ENCODE measurements at places on chromosomes 5 and 9.

- DNase-seq = peak; percentile 72
These were observed 10.5 kb upstream of the GALNT10 start for GRCh38 chr5:154179846-154180710.

- peak; percentile 65 for DNase-seq
These were observed 3.2 kb downstream of the SH3PXD2B start for GRCh38 chr5:172450861-172451695.

DNA sequence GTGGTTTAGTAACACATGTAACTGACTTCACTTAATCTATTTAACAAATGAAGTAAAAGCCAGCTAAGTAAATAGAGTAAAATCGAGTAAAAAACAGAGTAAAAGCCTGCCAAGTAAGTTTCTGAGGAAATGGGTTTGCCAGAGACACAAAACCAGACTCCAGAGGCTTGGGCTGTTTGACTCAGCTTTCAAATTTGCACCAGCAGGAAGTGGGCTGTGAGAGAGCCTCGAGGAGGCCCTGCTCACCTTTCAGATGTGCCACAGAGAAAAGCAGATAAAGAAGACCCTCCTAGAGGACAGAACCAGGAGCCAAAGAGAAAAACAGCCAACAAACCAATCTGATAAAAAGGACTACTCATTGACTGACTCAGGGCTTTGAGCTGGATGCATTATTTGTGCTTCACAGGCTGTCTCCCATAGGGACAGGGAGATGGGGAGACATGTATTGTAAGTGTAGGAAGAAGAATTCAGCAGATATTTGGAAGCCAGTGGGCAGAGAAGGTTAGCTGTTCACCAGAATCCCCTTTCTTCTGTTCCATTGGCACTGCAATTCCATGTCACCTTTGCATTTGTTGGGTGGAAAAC is 14.4 kb upstream of the AMACR start:
- peak; percentile 3 for DNase-seq

DNA sequence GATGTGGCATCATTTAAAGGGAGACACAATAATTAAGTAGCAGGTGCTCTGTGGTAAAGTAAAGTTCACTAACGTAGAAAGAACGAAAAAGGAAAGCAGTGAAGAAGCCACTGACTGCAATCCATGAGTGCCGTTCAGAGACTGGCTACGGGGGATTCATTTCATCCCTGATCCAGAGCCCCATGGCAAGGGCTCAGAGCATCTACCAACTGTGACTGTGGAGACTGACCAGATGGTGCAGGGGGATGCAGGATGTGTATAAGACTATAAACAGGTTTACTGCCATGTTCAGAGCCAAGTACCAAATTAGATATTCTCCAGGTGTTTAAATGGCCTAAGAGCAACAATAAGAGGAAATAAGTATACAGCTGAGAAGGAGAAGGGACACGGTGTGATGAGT is 47.7 kb downstream of the MARCHF11 start:
- DNase-seq = no peak

DNA sequence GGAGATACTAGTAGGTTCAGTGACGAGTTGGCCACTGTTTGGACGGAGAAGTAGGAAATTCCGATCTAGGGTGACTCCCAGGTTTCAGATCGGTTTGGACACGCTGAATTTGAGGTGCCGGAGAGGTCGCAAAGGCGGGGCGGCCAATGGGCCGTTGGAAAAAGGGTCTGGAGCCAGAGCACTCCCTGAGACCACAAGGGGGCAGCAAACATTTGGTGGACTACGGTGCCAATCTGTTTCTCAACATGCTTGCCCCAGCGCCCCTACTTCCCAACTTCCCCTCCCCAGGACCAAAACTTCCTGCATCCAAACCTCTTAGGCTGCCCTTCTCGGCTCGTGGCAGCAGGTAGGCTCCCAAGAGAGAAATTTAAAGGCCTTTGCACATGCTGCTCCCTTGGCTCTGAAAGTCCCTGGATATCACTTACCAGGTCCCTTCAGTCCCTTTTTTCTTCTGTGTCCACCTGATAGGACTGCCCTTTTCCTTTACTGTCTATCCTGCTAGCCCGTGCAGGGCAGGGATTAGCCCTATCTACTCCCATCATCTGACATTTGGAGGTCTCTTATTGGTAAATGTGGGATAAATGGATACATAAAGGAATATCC is 992 bp upstream of the RPP25L start:
- peak; percentile 80 for DNase-seq

- DNase-seq = no peak
These were observed 58.0 kb downstream of the GDA start for GRCh38 chr9:72207278-72207677.

GRCh38 chr9:14350754-14351153 is 36.8 kb upstream of the NFIB start:
- no peak for DNase-seq

- DNase-seq = no peak
These were observed 502.7 kb downstream of the NR2F1-AS1 start for GRCh38 chr5:93078082-93079038.

- DNase-seq = no peak
These were observed 182.2 kb downstream of the FSTL4 start for GRCh38 chr5:133430095-133430494.

DNA sequence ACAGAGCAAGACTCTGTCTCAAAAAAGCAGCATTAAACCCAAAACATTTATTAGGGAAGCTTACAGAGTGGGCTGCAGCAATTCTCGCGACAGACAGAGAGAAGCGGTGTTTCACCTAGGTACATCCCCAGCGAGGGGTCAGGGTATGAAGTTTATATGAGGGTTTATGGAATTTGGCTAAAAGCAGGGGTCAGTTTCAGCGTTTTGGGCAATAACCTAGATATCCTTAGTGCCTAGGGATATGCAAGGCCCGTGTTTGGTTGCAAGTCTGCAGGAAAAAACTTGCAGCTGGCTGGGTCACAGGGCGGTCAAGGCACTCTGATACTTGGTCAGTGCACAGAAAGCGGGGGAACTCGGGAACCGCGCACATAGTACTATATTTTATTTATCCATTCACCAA is 649 bp upstream of the GLE1 start:
- no peak for DNase-seq

DNA sequence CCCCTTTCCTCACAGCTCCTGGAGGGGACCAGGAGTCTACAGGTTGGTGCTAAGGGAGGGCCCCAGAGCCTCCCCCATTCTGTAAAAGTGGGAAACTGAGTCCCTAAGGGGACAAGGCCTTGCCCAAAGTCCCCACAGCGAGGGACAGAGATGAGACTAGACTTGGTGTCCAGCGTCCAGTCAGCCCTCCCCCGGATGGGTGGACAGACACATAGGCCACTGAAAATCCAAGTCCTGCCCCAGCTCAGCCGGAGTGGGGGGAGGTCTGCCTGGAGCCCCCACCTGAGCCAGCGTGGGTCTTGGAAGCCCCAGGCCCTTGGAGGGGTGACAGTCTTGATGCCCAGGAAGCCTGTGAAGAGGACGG is 5.2 kb downstream of the BARHL1 start:
- no peak for DNase-seq

Measured in common myeloid progenitor, CD34-positive (primary cell).